ENCODE measurements at places on chromosomes 3 and 15.

- no peak for DNase-seq
Observed at GRCh38 chr3:12194669-12195161, 36.0 kb upstream of the TIMP4 start.

DNA sequence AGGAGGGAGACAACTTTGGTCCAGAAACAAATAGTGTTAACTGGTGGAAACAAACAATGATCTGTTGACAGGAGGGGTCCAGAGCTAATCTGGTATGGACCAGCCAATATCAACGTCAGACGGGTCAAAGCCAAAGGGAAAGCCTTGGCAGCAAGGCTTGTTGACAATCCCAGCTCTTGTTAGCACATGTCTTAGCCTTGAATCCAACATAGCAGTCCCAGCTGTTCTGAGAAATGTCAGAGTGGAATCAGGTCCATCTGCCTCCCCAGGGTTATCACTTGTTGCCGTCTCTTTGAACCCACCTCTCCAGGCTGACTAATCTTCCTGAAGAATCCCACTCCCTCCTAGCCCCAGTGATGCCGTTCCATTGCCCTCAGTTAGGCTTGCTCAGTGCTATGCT is 404.6 kb upstream of the MCTP2 start:
- no peak for DNase-seq

GRCh38 chr3:8421267-8421666 is 80.4 kb upstream of the LMCD1 start:
- no peak for DNase-seq

GRCh38 chr3:146750196-146750595 is 145.1 kb upstream of the PLSCR5 start:
- no peak for DNase-seq

DNA sequence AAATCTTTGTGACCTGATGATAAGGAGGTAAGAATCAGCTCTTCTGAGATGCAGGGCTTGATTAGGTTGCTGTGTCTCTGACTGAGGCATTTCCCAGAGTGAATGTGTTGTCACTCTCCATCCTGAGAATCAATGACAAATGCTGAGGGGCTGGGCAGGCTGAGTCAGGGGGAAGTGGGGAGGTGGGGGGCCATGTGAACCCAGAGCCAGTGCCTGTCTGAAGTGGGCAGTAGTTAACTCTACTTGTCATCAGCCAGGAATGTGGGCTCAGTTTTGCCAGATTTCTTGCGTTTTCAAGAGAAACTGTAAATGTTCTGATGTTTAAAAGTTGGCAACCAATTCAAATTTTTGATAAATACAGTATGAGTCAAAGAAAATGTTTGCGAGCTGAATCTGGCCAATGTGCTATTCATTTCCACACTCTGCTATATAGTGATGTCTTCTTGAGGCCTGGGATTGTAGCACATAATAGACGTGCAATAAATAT is 3.1 kb upstream of the BNC1 start:
- no peak for DNase-seq

DNA sequence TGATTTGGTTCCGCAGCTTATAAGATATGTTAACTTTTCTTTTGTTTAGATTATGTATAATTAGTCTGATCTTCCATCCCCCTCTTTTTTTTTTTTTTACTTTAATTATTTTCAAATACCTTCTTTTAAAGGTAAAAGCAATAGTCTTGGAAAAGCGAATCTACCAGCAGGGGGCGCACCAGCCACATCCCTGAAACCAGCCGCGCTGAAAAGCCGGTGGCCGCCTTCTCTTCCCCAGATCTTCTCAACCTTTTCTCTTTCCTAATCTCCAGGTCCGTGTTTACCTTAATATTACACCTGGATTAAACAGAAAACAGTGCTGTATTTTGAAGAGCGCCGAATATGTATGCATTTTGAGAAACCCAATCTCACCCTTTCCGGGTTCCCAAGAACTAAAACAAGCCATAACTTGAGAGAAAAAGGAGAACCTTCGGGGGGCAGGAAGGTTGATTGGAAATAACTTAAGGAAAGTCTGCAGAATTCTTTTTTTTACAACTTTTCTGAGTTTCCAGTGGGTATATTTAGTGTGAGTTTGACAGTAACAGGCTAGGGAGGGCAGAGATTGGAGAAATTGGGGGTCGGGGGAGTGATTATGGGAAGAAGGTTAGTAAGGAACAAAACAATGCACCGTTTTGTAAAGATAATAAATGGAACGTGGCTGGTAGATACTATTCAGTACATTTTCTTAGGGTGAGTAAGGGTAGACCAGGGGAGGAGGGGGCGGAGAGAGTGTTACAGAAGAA is 2.0 kb upstream of the SOX2 start:
- peak; percentile 27 for DNase-seq

DNA sequence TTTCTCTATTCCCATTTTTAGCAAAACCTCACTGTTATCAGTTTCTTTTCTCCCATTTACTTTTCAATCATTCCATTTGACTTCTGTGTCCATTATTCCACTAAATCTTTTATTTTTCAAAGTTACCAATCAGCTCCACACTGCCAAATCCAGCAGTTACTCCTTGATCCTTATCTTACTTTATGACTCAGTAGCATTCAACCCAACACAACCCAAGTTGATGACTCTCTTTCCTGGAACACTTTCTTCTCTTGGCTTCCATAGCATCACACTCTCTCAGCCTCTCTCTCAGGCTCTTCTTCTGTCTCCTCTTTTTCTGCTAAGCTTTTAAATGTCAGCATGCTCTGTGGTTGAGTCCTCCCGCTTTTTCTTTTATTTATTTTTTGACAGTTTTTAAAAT is 36.3 kb downstream of the RASGRP1 start:
- DNase-seq = no peak

Data from AML-193 (cell line).